ENCODE measurements at places on chromosomes 1 and 21. TPM values are rescaled to one million over a fixed set of nuclear protein-coding genes. Genes with fewer than 3 reads are reported as not detected.

The GPATCH3 gene
- 15.9 TPM for polyA plus RNA-seq

The RIMS3 gene
- polyA plus RNA-seq: 1.8 TPM

The OR2M2 gene
- not detected for polyA plus RNA-seq

The CLIC6 gene
- polyA plus RNA-seq: 2.1 TPM

The NR0B2 gene
- polyA plus RNA-seq: 1.1 TPM

The TAS1R1 gene
- not detected for polyA plus RNA-seq
